ENCODE measurements at places on chromosomes 5 and 9.

DNA sequence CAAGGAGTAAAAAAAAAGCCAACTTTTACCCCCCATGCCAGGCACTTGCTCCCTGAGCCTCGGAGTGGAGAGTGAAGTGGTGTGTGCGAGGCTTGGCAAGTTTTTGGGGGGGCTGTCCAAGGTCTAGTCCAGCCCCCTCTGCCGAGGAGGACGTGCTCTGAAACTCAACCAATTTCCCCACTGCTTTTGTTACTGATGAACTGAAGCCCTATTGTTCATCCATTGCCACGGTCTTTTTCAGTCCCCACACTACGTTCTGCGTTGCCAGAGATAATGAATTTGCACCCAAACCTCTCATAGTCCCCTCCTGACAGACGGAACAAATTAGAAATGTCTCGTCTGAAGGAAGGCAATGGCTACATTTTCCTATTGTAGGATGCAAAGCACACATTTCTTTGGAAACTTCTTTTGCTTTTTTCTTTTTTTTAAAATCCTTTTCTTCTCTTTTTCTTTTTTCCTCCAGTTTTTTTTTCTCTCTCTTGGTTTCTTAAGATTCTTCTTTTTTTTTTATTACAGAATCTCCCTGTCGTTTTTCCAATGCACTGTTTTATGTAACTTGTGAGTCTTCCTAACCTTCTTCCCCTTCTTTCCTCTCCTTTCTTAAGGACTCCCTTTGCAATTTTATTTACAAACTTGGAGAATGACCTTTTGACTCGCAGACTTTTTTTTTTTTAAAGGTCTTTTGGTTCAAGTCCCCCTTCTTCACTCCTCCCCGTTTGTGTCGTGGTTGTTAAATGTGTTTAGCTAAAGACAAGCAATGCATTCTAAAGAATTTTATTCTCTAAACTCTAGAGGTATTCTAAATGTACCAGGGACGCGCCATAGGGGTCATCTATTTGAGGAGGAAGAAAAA, 209.5 kb downstream of the MEF2C start:
- no peak for DNase-seq

DNA sequence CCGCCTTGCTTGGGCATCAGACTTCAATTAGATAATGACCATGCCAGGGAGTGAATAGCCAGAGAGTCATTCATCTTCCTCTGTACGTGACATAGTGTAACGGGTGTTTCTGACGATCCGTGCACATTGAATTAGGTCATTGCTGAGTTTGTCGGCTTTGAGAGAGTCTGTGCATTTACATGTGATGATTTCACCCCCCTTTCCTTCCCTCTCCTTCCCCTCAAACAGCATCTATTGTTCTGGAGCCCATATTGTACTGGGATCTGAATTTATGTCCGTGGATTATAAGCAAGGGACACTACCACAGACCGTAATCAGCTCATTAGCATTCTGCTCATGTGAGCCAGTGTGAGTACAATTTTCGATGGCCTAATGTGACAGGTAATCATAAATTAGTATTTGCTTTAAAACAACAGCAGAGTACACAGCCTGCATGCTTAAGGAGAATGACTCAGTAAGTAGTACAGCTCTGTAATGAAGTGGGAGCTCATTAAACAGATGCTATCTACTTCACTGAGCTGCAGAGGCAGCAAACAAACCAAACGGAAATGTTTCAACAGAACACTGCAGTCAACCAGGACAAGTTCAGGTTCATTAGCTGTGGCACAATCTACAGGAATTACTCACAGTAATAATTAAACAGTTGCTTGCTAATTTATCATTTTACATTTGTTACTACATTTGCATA, 302.1 kb downstream of the CSNK1G3 start:
- DNase-seq, result peak; percentile 52

DNA sequence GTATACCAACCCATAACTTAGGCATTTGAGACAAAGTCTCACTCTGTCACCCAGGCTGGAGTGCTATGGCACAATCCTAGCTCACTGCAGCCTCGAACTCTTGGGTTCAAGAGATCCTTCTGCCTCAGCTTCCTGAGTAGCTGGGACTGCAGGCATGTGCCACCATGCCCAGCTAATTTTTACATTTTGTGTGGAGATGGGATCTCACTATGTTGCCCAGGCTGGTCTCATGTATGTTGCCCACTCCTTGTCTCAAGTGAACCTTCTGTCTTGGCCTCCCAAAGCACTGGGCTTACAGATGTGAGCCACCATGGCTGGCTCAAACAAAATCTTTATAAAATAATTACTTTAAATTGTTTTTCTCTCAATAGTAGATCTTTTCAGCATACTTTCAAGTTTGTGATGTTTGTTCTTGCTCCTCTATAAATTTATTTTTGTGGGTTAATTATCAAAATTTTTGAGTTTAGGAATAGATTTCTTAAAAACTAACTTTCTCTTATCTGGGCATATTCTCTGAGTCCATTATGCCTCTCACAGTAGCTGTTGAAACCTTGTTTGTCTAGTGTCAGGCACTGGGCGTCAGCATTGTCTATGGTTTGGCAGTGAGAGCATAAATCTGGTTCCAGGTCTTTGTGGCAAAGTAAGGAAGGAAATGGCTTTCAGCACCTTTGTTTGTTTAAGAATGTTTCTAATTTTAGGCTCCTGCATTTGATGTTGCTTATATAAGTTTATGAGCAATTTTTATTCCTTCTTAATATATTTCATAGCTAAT, 38.7 kb downstream of the NLN start:
- no peak for DNase-seq

- DNase-seq, result no peak
Observed at GRCh38 chr5:153552886-153553285, 62.4 kb downstream of the GRIA1 start.

DNA sequence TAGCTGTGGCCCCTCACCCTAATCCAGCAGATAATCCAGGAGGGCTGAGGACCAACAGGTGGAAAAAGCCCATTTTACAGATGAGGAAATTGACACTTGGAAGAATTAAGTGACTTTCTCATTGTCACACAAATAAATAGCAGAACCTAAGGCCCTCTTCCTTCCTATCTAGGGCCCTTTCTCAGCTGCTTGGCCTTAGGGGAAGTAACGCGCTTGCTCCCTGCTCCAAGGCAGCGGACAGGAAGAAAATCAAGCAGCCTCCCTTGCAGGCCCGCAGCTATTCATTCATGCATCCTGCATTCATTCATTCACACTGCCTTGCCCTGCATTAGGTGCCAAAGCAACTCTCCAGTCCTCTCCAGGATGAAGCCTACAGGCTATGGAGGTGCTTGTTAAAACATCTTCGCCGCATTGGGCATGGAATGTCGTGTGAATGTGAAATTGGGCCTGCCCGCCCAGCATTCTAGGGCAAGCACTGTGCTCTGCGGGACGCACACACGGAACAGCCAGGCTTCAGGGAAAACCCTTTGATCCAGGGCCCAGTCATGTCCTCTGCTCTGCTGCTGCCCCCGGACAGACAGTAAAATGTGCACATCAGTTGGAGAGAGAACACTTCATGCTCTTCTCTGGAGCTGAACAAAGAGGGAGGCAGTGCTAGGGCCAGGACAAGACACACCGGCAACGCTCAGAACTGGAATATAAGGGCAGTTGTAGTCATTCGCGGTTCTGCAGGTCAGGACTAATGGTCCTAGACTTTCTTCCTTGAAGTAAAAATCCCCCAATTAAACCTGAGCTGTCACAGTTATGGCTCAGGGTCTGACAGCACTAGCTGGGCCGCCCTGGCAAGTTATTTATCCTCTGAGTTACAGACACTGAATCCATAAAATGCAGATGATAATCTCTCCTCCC, 166.0 kb downstream of the COL23A1 start:
- no peak for DNase-seq

DNA sequence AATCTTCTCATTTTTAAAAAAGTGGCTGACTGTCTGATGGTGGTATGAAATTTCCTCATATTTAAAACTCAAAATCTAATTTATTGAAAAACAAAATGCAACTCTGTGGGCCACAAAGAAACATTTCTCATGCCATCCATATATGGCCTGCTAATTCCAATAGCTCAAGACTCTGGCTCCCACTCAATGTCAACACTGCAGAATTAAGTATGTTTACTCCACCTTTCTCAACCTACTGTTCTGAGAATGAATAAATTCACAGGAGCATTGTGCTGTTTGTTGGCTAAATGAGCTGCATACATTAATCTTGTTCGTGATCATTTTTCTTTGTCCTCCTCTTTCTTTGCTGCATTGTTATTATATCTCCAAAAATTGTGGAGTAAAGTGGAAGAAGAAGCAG, 79.5 kb upstream of the GABRG2 start:
- DNase-seq, result no peak

DNA sequence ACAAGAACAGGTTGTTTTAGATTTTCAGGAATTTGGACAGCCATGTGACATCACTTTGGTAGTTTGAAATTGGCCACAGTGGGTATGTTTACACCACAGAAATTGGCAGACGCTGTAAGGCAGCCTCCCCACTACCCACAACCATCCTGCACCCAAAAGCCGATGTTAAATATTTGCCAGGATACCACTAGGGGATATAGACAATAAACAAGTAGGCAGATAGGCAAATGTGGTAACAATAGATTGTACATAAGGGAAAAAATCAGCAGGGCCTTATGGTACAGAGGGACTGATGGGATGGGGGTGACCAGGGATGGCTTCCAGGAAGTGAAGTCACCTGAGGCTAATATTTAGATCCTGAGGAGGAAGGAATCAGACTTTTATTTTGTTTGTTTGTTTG, 31.1 kb upstream of the DUSP1 start:
- DNase-seq, result no peak

GRCh38 chr5:61332358-61332749, 296 bp downstream of the ZSWIM6 start:
- DNase-seq, result no peak

DNA sequence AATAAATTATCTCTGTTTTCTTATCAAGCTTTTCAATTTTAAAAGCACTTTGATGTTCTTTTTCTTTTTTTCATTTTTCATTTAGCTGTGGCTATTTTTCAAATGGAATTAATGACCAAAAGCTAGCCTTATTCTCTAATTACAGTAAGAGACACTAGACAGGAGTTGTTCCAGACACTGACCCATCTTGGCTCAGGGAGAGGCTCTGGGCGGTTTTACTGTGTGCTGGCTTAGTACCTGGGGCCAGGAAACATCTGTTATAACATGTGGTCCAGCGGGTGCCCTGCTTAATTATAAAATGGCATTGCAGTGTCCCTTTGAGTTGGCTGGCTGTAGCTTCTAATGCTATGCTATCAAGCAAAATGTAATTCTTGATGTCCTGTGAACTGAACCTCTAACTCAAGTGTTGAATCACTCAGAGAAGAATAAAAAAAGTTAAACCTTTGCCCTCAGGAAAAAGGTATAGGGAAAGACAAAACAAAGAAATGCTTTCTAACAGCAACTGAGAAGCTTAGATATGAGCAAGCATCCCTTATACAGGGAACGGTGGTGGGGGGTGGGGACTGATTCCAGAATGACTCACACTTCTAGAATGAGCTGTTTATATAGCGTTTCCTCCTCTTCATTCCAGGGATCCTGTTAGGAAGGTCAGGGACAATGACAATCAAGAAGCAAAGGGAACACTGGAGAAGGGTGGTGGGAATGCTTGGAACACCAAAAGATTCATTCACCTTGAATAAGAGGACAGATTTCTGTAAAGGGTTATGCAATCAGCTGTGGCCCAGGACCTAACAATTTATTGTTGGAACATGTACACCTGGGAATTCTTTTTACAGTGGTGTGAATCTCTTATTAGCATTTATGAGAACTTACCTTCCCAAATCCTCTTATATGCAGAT, 58.7 kb upstream of the NFIB start:
- peak; percentile 99 for DNase-seq

- no peak for DNase-seq
Observed at GRCh38 chr5:87777877-87778276, 365.1 kb upstream of the CCNH start.

DNA sequence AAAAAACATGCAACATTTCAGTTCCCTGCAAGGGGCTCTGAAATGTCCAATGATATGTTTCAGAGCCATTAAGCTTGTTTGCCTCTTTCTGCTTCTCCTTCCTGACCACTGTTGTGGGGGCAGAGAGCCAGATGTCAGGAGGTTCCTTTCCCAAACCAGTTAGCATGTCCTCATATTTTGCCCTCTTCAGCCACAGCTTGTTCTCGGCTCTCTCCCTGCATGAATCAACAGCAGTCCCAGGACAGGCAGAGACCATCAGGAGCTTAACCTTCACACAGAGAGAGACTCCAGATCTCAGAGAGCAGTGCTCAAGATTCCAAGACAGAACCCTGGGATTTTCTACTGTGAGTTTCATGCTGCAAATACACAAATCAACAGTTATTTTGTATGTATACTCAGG, 218.5 kb downstream of the COMMD10 start:
- no peak for DNase-seq

DNA sequence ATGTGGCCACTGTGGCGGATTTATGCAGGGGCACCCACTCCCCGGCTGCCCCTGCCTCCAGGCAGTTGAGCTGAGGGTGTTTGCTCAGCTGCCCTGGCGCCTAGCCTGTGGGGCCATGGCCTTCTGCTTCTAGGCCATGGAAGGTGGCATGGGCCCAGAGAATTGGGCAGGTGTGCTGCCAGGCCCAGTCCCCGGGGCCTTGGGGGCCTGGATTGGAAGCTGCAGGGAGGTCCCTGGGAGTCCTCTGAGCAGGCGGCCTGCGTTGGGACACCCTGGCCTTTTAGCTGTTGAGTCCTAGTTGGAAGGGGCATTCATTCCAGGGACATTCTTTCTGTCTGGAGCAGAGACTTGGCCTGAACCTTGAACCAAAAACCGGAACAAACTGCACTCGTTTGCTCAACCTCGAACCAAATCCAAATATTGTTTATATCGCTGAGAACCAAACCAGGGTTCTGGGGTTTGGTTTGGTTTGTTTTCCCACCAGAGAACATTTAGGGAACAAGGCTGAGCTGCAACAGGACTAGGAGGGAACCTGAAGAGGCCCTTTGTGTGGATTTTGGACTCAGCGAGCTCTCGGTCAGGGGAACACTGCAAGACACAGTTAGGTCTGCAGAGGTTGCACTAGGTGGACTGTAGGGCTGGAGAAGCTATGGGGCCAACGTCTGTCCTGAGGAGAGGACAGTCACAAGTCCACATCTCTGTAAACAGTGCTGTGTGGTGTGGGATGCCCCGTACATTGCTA, 116.8 kb downstream of the BOD1 start:
- no peak for DNase-seq

Measured in NCI-H446 treated with DMSO at 0.1 percent for 48 hours (cell line).